AG10803 (cell line): ENCODE measurements at places on chromosomes 12 and 14.

GRCh38 chr12:121934309-121934664 is 15.9 kb downstream of the CFAP251 start:
- no peak for DNase-seq

GRCh38 chr12:119288576-119288975 is 46.0 kb upstream of the CCDC60 start:
- no peak for DNase-seq

DNA sequence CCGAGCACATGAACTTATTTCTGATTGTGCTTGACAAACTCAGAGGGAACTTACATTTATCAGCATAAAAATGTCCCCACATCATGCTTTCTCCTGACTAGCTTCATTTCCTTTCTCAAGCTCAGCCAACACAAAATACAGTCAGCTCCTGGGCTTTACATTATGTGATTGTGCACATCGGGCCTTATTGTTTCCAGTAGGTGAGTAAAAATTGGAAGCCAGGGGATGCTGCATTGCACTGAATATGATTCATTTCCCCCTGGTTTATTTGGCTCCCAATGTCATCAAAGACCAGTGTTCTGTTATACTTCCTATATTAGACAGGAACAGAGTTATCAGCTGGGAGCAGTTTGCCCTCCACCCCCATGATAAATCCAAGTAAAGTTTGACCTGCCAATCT is 521.8 kb downstream of the RMST start:
- DNase-seq = no peak

- no peak for DNase-seq
Measured at GRCh38 chr12:57270966-57271470, 20.0 kb upstream of the STAC3 start.

GRCh38 chr12:25929142-25929541 is 29.3 kb upstream of the RASSF8 start:
- no peak for DNase-seq

GRCh38 chr12:132739600-132740312 is 21.9 kb downstream of the ANKLE2 start:
- DNase-seq = no peak

GRCh38 chr12:91588874-91589454 is 406.3 kb upstream of the DCN start:
- DNase-seq = no peak

- DNase-seq = no peak
Measured at GRCh38 chr12:50441763-50442162, 41.1 kb downstream of the LARP4 start.

DNA sequence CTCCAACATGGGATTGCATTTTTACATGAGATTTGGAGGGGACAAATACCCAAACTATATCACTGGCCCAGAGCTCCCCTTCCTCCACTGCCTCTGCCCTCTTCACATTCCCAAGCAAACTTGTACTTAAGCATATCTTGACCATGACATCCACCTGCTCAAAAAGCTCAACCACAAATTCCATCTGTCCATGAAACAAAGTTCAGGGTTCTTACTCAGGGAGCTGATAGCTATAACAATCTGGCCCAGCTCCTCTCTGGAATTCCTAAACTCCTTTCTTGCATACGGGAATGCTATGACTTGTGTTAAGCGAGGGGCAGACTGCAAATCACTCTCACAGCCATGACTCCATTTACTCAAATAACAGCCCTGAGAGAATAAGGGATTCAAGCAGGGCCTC is 152.1 kb downstream of the GALC start:
- DNase-seq = no peak

DNA sequence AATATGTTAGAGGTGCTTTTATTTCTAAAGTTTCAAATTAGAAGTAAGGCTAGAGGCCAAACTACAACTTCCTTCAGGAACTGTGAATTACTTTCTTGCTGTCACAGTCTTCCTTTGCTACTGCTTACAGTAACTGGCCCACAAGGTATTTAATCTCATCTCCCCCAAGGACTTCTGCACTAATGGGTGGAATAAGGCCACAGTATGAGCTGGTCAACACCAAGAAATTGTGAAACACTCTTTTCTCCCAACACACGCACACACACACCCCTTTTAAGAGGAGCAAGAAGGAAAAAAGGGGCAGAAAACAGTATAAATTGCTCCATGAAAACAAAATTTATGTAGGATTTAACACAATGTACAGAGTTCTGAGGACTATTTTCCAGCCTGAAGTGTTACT is 45.6 kb downstream of the SCAF11 start:
- peak; percentile 36 for DNase-seq

- no peak for DNase-seq
Measured at GRCh38 chr12:120429368-120429767, 8.5 kb upstream of the COX6A1 start.

GRCh38 chr14:31926652-31927347 is 150.3 kb upstream of the ARHGAP5 start:
- no peak for DNase-seq

DNA sequence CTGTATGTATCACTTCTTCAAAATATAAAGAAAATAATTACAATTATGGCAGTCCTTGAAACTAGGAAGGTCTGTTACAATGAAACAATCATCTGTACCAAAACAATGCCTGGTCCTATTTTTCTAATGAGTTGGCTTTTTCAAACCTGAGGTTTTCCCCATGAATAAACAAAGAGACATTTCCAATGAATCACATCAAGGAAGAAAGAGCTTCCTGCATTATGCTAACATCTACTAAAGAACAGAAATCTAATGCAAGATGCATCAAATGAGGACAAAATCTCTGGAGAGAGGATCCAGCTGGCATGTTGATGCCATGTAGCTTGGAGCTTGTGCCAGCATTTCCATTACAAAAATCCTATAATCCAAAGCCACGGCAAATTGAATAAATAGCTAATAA is 29.3 kb downstream of the NIN start:
- peak; percentile 43 for DNase-seq
